ENCODE measurements at places on chromosomes 6 and 20.

GRCh38 chr6:70258483-70258882 is 44.4 kb downstream of the COL9A1 start:
- DNase-seq, result no peak

DNA sequence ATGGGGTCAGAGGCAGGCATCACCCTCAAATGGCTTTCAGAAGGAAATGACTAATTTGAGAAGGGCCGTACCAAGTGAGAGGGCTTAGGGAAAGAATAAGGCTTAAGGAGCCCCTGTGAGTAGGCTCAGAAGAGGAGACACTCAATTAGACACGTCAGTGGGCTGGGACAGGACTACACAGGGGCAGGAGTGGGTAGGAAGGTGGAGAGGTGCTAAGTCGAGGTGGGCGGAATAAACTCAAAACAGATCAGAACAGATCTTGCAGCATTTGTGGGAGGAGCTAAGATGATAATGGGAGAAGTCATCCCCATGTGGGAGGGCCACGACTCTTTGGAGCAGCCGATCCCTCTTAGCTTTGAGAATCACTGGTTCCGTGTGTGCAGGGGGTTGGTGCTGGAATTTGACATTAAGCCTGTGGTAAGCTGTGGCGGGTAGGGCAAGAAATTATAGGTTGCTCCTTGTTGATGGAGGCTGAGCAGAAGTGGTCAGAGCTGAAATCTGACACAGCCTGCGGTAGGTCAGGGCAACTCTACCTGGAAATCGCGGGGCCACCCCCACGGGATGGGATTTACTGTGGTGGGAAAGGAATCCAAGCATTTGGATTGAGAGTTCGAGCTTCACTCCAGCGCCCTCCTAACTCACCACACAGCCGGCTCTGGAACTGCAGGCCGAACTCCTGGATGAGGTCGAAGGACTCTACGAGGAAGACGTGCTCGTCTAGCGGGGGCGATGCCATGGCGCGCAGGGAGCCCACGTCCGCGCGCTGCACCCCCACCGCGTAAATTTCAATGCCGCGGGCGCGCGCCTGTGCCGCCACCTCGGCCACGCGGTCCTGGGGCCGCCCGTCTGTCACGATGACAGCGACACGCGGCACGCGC is 2.8 kb upstream of the RBPJL start:
- DNase-seq, result no peak

GRCh38 chr6:118598324-118598723 is 50.2 kb downstream of the PLN start:
- no peak for DNase-seq

GRCh38 chr6:21808045-21808470 is 214.5 kb downstream of the SOX4 start:
- DNase-seq, result no peak

GRCh38 chr6:818196-818595 is 125.3 kb upstream of the EXOC2 start:
- no peak for DNase-seq

GRCh38 chr6:138417493-138418117 is 13.6 kb downstream of the HEBP2 start:
- no peak for DNase-seq

DNA sequence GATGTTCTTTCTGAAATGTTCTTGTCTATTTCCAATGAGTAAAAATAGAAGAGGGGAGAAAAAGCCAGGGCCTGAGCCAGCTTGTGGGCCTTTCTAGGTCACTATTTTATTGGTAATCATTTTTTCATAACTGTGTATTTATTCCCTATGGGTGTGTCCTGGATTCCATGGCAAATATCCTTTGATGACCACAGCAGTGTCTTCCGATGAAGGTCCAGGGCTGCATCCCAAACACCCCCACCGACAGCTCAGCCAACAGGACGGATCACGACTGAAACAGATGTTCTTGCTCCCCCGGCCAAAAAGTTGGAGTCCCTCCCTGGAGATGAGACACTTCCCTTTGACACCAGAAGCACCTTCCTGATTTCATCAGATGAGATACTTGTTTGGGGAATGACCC is 105.4 kb upstream of the PLEKHG1 start:
- no peak for DNase-seq

DNA sequence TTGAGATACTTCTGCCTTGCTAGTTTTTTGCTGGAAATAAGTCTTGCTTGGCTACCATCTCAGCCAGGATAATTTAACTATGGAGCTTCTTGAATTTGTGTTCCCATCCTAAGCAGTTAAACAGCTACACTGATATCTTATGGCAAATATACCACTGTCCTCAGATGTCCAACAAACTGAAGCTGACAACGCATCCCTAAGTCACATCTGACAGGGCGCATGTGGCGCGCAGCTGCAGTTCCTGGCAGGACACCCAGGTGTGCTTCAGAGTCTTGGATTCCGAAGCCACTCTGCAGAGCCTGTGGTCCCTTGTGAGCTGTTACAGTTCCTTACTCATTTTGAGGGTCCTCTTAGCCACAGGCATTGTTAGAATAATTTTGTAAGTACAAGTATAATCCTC is 127.9 kb downstream of the WDR27 start:
- no peak for DNase-seq

GRCh38 chr6:152057832-152058498 is 250.5 kb downstream of the ESR1 start:
- no peak for DNase-seq

- no peak for DNase-seq
These were observed 155.7 kb upstream of the PRSS16 start for GRCh38 chr6:27091661-27092315.

DNA sequence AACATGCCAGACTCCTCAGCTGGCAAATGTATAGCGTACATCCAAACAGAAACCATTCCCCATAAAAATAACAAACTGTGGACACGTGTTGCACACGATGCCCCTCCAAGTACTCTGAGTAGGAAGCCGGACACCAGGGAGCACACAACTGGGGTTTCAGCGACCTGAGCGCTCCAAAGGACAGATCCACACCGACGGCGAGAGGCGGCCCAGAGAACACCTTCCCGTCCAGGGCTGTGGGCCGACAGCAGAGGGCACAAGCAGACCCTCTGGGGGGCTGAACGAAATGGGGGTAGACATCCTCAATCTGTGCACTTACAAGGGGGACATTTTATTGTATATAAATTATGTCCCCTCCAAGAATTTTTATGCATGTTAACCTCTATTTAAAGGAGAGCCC is 24.7 kb downstream of the TAF4 start:
- DNase-seq, result no peak

- DNase-seq, result no peak
These were observed 223.1 kb downstream of the NRN1 start for GRCh38 chr6:5783584-5784089.

DNA sequence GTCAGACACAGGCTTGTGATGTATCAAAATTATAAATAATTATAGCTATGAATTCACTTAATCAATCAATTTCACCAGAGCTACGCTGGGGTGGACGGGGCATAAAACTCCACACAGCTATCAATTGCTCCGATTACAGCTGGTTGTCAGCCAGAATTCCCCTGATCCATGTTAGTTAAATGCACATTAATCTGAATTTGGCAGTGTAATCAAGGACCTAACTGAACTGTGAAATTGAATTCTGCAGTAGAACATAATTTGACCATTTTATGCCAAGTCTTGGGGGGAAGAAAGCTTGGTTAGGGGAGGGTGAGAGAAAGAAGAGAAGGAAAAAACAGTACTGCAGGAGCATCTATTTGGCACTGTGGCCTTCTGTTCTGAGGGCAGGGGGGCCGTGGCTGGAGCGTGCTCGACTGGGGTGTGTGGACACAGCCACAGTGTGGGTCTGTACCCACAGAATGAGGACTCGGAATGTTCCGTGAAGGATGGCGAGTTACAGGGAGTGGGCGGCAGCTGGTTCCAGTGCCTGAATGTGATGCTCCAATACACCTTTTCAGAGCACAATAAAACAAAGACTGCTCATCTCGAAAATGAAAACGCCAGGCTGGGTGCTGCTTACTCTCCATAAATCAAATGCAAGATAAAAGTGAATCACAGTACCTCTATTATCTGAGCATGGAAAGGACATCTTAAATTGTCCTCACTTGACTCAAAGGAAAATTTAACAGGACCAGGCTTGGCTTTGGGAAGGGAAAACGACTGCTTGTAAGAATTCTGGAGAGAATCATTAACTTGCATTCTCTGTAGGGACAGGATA is 59.2 kb downstream of the LAMP5 start:
- no peak for DNase-seq

All from T-helper 17 cell (primary cell).